ENCODE measurements at places on chromosomes 1 and 21.

DNA sequence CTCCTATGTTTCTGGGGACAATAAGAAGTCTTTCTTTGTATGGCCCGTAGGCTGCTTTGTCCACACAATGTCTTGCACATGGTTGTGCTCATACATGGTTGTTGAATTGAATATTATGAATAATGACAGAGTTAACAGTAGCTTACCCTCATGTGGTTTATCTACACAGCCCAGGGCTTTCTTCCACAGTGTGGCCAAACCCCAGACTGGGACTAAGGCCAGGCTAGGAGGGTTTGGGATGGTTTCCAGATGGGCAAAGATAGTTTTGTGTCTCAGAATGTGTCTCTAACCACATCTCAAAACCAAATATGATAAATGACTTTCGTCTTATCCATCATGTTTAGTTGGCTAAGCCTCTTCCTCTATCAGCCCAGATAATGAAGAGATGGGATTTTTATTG, 65.2 kb downstream of the CACNA1E start:
- no peak for DNase-seq

DNA sequence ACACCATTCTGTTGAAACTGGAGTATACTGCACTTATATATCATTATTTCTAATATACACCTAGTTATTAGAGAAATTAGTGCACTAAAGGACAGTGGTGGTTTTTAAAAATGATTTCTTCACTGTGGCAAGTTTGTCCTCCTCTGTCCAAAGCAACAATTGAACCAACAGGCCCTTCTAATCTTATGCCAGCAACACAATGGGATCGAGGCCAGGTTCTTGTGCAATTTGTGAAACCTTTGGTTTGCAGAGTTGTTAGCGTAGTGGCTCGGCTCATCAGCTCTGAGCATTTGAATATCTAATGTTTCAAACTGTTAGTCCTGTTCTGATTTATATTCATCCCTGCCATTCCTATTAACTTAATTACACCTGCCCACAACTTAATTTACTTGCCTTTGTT, 9.9 kb upstream of the LRRC39 start:
- DNase-seq, result no peak

DNA sequence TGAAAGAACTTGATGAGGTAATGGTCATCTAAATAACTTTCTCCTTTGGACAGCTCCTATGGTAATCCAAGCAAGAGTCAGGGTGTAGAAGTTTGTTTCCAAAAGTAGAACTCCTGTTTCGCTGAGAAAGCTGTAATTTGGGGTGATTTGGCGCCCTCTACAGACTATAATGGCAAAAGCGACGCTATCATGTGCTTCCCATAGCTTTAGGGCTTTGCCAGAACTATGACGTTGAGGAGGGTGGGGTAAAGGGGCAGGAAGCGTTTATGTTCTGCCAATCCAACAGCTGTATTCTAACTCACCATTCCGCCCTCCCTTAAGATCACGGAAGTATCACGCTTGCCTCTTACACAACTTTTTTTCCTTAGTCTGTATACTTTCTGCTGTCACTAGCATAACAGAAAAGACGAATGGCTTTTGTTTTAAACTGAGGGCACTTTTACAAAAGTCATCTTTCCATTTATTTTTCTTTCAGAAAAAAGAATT, at the start of gene FMO4:
TSS of gene FMO4 (plus strand) at position 349 of the 486 bp plus-strand sequence. CDS start 5,643 bp downstream, outside the sequence.
- DNase-seq, result peak; percentile 49

DNA sequence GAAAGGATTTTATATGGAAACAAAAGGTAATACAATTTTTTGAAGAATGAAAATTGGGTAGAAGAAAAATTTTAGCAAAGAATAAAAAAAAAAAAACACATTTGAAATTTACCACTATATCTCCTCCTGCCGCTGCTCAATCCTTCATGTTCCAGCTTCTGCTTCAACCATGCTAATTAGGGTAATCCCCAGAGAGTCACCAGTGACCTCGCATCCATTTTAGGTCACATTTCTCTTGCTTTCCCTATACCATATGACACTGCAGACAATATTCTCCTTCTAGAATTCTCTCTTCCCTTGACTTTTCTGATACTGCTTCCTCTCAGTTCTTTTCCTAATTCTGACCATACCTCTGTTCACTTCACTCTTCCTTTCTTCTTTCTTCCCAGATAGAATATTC, 237.1 kb downstream of the USH2A start:
- no peak for DNase-seq

- peak; percentile 92 for DNase-seq
Observed at GRCh38 chr1:32464716-32465577, at the start of gene ZBTB8B. Gene ZBTB8B, plus strand, starts transcription at chr1:32465072. Its CDS starts 5,553 bp downstream, at chr1:32470625.

DNA sequence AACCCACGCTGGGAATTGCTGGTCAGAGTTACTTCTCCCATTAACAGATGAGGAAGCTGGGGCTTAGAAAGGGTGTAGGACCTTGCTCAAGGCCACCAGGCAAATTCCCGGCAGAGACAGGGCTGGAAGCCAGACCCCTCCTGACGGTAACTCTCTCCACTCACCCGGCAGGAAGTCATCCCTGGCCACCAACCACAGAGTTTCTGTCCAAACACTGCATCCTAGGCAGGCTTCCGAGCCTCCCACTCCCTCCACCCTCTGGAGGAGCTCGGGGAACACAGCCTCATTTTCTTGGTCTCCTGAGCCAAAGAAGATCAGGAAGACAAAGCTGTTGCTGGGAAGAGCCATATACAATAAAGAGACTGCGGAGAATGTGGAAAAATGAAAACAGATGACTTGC, 25.0 kb upstream of the ZNF436 start:
- no peak for DNase-seq

- DNase-seq, result no peak
Observed at GRCh38 chr1:188140958-188141357, 1312.2 kb downstream of the PLA2G4A start.

- DNase-seq, result no peak
Observed at GRCh38 chr1:177863796-177864195, 106.1 kb downstream of the SEC16B start.

- no peak for DNase-seq
Observed at GRCh38 chr1:43293896-43294760, 6.7 kb upstream of the TIE1 start.

DNA sequence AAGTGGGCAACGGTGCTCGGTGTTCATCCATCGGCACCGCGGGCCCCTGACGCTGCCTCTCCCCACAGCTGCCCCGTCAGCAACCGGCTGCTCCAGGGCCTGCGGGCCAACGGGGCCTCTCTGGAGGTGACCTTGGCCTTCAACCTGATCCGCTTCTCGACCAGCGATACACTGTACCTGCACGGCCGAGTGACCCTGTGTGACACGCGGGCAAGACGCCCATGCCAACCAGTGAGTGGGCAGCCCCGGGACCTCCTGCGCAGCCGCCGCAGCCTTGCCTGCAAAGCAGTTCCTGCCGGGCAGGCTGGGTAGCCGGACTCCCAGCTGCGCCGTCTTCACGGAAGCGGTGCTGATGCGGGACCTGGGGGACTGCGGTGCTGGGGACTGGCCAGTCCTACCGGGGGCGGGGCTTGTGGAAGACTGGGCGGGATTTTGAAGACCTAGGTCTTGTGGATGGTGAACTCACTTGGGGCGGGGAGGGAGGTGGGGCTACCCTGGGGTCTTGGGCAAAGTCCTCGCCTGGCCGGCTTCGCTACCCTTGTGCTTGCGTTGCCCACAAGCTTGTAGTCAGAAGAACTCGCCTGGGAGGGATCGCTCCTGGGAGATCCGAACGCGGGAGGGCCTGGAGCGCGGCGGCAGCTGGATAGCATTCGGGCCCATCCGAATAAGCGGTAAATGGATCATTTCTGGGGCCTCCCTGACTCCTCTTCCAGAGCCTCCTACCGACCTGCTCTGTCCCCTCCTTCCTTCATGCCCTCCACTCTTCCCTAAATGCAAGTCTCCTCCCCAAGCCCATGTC, 8.8 kb upstream of the CEP85 start:
- no peak for DNase-seq

GRCh38 chr1:87144981-87145380, 183.7 kb upstream of the LMO4 start:
- no peak for DNase-seq

GRCh38 chr1:13699510-13699909, 478 bp upstream of the PRDM2 start:
- no peak for DNase-seq

DNA sequence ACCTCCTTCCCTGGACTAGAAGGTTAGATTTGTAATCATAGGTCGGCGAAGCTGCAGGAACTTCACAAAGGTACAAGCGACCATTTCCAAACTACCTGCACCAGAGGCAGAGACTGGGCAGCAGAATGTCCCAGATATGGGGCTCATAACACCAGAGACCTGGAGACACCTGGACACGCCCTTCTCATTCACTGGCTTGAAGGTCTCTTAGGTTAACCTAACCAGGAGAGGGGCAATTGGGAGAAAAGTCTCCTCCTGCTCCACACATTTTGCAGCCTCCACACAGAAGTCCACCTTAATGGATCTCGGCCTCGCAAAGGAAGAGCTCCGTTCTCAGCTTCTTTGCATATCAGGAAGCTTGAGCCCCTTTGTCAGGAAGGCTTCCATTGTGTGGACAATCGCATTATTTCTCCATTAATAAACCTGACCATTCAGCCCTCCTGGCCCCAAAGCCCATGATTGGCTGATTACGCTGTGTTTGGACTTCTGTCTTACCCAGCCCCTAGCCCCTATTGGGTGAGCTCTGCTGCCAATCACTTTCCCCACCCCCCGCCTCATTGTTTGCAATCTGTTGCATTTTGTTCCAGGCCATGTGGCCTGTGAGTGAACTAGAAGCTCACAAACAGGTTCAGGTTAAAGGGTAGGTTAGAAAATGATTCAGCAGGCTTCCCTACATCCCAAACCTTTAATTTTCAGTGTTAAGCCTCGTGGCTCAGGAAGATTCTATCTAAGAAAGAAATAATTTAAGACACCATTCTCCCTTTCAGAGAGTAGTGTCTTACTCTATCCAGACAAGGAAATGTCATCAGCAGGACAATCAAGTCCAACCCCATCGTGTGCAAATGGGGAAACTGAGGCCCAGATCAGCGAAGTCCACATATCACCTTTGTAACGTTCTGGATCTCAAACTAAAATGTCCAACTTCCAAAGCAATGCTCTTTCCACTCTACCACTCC, 2.8 kb downstream of the MYCL start:
- DNase-seq, result peak; percentile 83

DNA sequence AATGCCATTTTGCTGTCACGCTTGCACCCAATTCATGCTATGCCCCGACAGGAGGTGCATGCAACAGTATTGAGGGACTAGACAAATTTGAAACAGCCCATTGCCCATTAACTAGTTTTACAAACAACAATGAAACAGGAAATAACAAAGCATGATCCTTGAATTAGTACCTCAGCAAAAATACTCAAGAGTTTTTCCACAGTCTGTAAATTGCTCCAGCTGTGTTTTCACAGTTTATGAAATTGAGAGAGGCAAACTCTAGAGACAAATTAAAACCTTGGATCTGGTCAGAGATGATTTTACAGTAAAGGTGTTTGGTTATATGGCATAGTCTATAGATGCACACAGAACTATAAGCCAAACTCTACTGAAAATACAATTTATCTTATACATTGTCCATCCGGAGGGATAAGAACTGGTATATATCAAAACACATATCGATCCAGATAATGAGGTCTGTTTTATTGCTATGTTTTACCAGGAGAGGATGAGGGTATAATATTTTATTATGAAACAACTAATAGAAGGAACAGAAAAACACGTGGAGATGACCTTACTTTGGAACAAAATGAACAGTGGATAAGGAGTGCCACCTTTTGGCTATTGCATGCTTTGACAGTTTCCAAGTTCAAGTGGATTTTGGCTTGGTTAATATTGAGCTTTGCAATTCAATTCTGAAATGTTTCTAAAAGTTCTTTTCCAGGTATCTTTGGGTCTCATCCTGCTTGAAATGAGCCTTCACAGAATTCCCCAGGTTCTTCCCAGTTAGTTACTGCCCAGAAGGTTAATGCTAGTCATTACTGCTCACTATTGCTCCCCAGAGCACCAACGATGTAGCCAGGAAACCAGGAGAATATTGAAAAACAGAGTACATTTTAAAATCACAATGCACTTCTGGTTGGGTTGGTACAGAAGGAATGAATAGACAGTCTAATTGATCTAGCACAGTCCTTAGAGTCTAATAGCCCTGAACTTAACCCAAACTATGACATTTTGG, 45.7 kb downstream of the ZC3H11B start:
- no peak for DNase-seq

DNA sequence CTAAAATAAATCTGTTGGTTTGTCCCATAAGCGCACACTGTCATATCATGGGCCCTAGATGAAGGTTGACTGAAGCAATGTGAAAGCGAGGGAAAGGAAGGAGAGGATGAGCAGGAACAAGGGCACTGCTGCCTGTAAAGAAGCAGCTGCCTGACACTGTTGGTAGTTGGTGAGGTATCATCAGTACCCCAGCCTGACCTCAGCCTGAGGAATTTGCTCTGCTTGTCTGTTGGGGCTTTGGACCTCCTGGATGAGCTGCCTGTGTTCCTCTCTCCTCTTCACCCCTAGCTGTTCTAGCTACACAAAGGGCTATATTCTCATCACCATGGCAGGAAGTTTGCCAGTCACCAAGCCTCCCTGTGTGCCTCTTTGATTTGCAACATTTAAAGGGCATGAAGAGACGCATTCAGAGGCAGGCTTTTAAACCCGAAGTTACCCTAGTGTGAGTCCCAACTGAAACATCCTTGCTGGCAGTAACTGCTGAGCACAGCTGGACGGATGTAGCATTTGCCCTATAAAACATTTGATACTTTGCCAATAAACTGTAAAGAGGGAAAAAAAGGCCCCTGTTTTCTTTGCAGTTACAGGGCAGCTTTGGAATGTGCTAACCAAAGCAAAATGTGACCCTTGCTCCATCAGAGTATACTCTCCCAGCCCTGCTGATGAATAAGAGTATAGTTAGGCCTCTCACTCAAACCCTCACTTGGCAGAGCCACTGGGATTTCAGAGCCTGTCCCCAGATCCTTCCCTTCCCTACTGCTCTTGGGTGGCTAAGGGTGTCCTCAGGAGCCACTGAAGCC, 22.2 kb upstream of the SPATA6 start:
- no peak for DNase-seq

GRCh38 chr1:177569476-177569875, 398.7 kb downstream of the BRINP2 start:
- DNase-seq, result no peak

DNA sequence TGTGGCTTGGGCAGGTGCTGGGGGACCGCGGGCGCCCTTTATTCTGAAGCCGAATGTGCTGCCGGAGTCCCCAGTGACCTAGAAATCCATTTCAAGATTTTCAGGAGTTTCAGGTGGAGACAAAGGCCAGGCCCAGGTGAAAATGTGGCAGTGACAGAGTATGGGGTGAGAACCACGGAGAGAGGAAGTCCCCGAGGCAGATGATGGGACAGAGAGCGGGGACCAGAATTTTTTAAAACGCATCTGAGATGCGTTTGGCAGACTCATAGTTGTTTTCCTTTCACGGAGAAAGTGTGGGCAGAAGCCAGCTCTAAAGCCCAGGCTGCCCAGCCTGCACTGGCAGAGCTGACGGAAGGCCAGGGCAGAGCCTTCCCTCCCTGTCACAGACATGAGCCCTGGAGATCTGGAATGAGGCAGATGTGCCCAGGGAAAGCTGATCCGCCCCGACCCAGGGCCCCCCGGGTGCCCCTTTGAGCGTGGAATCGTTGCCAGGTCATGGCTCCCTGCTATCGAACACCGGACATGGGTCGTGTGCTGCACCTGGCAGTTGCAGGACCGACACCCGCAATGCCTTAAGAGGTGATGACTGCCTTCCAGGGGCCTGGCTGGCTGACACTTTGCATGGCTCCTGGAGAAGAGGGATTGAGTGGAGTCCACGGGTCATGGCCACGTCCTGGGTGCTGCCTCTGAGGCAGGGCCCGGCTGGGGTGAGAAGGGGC, 6.5 kb upstream of the SLX9 start:
- no peak for DNase-seq
